NCI-H1105 treated with DMSO at 0.1 percent for 48 hours (cell line): ENCODE measurements at places on chromosomes 4 and X.

DNA sequence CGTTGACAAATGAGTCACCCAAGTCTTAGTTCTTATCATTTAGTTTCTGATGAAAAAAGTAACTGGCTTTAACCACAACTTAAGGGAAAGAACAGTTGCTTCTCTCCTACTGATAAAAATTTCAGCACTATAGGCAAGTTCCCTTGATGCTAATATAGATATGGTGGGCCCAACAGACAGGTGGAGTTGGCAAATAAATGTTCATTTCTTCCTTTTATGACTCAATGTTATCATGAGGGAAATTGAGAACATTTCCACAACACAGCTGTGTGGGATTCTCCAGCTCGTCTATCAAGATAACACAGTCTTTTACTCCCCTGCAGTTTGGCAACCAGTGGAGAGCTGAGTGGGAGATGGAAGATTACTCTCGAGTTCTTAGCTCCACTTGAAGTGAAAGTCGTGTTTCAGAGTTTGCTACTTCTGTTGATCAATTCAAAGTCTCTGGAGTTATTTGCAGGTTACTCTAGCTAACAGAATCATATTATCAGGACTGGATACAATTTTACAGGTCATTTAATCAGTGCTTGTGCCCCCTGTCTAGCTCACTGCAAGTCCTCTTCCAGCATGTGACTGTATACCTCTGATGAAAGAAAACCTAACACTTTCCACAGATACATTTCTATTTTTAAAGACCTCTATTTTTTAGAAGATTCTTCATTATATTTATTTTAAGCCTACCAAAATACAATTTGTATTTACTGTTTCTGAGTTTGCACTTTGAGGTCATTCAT lies 270.6 kb upstream of the GK2 start:
- DNase-seq: no peak

- DNase-seq: no peak
Measured at GRCh38 chrX:132818638-132819037, 139.8 kb downstream of the HS6ST2 start.

DNA sequence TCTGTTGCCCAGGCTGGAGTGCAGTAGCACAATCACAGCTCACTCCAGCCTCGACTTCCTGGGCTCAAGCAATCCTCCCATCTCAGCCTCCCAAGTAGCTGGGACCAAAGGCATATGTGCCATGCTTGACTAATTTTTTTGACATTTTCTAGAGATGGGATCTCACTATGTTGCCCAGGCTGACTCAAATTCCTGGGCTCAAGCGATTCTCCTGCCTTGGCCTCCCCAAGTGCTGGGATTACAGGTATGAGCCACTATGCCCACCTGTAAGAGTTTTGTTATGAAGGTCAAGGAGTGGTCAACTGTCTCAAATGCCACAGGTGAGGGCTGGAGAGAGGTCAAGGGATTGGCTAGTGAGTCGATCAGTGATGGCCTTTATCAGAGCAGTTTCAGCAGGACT lies 32.5 kb downstream of the TMEM150C start:
- no peak for DNase-seq

GRCh38 chr4:17324386-17324830 lies 187.5 kb downstream of the QDPR start:
- DNase-seq: no peak

DNA sequence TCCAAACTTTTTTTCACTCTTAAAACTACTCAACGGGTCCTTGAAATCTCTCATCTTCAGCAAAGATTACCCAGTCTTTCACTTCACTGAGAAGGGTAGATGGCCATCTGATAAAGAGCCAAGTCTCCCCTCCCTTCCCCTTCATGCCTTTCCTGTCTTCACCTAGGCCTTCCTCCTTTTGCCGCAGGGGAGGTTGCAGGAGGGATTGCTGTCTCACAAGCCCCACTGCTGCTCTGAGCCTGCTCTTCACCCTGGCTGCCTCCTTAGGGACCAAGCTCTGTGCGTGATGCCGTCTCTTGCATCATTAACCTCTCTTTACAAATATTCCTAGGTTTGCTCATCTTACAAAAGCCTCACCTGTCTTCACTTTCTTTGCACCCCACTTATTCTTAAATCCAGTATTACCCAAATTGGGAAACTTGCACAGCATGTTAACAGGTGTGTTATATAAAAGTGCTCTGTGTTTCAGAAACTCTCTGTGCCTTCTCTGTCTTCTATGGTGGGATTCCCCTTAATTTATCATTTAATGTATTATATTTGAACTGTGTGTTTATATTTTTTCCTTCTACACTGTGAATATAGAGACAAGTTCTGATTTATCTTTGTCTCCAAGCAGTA lies 3.8 kb downstream of the ZFX start:
- DNase-seq: no peak

GRCh38 chr4:10296730-10297129 lies 160.5 kb downstream of the ZNF518B start:
- no peak for DNase-seq

DNA sequence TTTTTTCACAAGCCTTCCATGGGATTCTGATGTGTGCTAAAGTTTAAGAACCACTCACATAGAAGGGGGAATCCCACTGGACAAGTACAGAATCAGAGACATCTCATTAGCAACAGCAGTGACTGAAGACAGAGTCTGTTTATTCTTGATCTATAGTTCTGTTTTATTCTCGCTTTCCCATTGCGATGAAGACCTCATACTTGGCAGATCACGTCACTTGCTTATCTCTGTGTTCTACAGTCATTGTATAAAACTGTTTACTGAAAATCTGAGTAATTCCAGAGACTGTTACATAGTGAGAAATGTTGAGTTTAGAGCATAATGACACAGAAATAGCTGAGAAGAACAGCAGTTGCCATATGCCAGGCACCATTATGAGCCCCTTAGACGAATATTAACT lies 185.5 kb downstream of the PTTG2 start:
- DNase-seq: no peak

DNA sequence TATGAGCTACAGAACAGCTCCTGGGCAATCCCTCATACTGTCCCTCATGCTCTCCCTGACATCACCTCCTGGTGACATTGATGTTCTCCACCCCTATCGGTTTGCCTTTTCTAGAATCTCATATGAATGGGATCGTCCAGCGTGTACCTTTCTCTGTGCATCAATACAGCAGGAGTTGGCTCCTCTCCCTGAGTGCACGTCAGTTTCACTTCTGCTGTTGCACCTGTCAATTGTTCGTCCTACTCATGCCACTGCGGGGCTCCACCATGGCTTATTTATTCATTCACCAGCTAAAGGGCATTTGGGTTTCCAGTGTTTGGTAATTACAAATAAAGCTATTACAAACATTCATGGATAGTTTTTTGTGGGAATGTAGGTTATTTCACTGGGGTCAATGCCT lies 269.1 kb upstream of the ZFP42 start:
- no peak for DNase-seq

GRCh38 chr4:8200302-8200975 lies 1.3 kb downstream of the SH3TC1 start:
- no peak for DNase-seq

- DNase-seq: peak; percentile 2
Measured at GRCh38 chr4:156378033-156378665, 424.5 kb upstream of the CTSO start.

GRCh38 chr4:140059159-140059558 lies 94.8 kb downstream of the MAML3 start:
- DNase-seq: no peak

DNA sequence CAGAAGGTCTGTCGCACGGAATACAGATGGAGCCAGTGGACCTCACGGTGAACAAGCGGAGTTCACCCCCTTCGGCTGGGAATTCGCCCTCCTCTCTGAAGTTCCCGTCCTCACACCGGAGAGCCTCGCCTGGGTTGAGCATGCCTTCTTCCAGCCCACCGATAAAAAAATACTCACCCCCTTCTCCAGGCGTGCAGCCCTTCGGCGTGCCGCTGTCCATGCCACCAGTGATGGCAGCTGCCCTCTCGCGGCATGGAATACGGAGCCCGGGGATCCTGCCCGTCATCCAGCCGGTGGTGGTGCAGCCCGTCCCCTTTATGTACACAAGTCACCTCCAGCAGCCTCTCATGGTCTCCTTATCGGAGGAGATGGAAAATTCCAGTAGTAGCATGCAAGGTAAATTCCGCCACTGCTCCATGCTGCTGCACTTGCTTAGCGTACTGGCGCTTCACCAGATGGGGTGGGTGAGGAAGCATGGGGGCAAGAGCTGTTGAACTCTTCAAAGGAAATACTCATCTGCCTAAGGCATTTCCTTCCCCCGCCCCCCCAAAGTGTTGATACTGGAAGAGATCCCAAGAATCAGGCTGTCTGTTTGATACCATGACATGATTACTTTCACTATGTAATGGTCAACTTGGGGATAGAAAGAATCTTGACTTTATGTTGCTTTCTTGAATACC lies 24.8 kb downstream of the KLF3 start:
- DNase-seq: no peak

DNA sequence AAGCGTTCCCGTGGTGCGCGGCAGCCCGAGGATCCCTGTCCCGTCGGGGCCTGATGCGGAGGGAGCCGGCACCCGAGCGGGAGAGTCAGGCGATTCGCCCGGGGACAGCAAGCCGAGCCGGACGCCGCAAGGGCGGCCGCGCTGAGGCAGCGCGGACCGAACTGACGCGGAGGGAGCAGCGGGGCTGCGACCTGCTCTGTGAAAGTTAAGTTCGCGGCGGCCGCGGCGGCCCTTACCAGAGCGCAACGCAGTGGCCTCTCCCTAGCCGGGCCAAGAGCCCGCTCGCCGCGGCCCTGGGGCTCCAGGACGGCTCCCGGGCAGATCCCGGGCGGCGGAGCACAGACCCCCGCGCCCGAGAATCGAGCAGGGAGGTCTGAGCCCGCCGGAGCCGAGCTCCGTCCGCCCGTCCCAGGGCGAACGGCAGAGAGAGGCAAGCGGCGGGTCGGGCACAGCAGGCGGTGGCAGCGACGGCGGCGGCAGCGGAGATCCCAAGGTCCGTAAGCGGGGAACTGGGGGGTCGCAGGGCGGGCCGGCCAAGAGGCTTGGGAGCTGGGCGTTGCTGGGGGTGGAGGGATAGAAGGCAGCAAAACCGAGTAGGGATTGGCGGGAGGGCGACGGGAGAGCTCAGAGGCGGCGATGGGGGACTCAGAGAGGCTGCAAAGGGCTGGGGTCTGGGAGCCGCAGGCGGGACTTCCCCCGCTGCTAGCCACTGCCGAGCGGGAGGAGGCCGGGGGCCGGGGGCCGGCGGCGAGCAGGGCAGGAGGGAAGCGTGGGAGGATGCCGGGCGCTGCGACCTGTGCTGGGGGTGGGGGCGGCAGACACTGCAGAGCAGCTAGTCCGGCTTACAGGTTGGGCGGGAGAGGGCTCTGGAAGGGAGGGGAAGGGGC lies 1.0 kb downstream of the GPR50 start:
- DNase-seq: peak; percentile 39

- DNase-seq: no peak
Measured at GRCh38 chrX:130756233-130756632, 146.8 kb downstream of the ENOX2 start.

- DNase-seq: peak; percentile 1
Measured at GRCh38 chrX:49039598-49040375, 3.4 kb downstream of the TFE3 start.

DNA sequence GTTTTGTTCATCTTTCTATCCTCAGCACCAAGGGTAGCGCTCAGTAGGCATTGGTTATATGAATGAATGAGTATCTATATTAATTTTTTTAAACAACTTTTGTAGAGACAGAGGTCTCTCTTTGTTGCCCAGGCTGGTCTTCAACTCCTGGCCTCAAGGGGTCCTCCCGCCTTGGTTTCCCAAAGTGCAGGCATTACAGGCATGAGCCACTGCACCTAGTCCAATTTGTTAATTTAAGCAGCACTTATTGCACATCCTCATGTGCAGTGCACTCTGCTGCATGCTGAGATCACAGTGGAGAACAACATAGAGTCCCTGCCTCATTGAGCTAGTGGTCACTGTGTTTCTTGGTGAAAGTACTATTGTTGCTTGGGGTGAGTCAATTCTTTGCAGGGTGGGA lies 94.4 kb downstream of the NHSL2 start:
- DNase-seq: no peak

GRCh38 chr4:13514722-13515121 lies 29.6 kb downstream of the NKX3-2 start:
- no peak for DNase-seq

DNA sequence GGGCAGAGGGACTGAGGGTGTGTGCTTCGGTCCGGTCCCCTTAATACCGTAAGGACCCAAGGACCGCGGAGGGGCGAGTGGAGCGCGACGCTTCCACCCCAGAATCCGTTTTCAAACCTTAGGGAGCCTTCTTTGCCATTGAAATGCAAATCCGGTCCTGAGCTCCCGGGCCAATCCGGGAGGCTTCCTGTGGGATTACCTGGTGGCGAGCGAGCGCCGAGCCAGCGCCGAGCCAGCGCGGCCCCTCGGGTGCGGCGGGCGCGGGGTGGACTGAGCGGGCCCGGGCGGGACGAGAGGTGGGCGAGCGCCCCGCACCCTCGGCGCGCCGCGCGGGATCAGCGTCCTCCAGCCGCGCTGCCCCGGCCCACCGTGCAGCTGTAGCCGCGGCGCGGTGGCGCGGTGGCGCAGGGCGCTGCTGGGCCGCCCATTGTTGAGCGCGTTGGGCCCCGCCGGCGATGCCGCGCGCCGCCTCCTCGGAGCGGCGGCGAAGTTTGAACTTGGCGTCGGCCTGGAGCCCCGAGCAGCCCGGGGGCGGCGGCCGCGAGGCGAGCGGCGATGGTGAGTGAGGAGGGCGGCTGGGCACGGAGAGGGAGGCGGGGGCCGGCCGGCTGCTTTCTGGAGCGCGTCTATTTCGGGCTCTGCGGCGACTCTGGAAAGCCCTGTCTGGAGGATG lies 208.7 kb downstream of the SOWAHB start:
- peak; percentile 46 for DNase-seq

DNA sequence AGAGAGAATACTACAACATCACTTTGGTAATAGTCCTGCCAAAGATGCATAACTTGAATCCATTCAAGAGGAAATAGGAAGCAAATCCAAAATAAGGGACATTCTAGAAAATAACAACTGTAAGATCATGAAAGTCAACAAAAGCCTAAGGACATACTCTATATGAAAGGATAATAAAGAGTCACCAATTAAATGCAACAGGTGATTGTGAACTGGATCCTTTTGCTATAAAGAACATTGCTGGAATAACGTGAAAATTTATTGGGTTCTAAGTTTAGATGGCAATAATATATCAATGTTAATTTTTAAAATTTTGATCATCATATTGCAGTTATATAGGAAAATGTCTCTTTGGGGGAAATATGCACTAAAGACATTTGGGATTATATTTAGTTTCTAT lies 20.0 kb downstream of the BEX4 start:
- DNase-seq: no peak

GRCh38 chr4:88737307-88737941 lies 39.8 kb upstream of the NAP1L5 start:
- DNase-seq: peak; percentile 44

DNA sequence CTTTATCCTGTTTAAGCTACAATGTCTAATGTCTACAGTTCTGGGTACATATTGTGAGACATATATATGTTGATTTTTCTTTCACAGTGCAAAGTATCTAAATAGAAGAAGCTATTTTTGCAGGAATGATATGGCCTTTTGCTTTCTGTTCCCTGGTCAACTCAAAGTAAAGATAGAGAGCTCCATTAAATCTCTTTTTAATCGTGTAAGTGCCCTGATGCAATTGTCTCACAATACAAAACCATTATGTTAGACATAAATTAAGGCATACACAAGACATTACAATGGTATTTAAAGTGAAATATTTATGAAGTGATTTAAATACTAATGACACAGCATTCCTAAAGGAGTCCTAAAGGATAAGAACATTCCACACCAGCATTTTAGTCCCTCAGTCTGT lies 1559.7 kb upstream of the AGA start:
- DNase-seq: no peak

- peak; percentile 94 for DNase-seq
Measured at GRCh38 chr4:85092943-85093342, 126.5 kb upstream of the WDFY3 start.

GRCh38 chrX:22126327-22126726 lies 94.2 kb downstream of the PHEX start:
- DNase-seq: no peak
